ENCODE measurements at places on chromosomes 1 and 21.

GRCh38 chr1:106952776-106953175 lies 103.7 kb upstream of the PRMT6 start:
- DNase-seq: no peak

DNA sequence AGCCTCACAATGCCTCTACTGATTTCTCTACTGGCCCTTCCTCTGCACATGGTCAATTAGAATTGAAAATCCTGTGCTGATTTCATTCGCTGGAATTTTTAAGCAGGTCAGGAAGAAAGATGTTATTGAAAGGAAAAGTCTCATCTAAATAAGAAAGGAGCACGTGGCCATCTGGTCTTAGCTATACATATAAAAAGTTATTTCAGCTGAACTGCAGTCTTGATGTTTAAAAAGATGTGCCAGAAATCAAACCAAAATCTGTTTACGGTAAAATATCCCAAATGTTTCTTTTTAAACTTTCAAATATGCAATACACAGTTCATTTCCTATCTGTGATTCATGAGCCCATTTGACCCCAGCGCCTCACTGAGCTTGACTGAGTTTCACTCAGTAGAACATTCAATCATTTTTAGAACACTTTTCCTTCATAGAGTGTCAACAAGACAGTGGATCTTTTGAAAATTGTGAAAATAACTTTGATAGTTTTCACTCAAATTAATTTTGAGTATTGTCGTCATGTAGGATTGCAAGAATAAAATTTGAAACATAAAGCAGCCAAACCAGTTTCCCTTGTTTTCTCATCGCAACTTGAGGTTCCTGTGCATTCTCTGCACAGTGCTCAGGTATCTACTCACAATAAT lies 293.6 kb downstream of the PTPRC start:
- DNase-seq: no peak

DNA sequence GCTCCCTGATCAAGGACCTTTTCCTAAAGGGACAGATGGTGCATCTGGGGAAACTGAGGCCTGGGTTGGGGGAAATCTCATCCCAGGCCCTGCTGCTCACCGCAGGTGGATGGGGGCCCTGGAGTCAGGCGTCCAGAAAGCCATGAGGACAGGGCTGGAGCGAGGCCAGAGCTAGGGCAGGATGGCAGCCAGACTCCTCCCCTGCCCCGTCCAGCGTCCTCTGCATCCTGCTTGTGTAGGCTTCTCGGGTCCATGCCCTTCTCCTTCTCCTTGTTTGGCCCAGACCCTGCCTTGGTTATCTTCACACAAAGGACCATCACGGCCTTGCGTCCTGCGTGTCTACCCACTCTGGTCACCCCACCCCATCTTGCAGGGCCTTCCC lies 43.0 kb downstream of the TRIM11 start:
- no peak for DNase-seq

DNA sequence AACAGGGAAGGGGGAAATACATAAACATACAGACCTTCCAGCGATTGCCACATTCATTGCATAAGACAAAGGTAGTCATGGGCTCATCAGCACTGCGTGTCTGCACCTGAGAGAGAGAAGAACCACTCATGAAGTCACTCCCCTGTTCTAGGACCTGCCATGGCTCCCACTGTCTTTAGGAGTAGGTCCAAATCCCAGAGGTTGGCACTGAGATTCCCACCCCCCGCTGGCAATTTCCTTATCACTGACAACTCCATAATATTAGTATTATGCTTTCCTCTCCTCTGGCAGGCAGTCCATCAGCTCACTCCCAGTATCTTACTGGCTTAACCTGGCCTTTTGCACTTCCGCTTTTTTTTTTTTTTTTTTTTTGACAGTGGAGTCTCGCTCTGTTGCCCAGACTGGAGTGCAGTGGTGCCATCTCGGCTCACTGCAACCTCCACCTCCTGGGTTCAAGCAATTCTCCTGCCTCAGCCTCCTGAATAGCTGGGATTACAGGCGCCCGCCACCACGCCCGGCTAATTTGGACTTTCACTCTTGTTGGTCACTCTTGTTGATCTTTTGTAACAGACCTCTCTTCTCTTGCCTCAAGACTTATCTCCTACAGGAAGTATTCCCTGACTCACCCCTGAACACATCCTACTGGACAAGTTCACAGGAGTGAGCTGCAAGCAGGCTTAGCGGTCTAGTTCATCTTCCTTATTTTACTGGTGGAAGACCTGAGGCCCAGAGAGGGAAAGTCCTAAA lies 14.8 kb upstream of the ZNF436 start:
- no peak for DNase-seq

- no peak for DNase-seq
Observed at GRCh38 chr1:167790117-167790516, 68.3 kb downstream of the MPZL1 start.

- DNase-seq: no peak
Observed at GRCh38 chr1:210223226-210223904, 9.2 kb upstream of the SERTAD4 start.

DNA sequence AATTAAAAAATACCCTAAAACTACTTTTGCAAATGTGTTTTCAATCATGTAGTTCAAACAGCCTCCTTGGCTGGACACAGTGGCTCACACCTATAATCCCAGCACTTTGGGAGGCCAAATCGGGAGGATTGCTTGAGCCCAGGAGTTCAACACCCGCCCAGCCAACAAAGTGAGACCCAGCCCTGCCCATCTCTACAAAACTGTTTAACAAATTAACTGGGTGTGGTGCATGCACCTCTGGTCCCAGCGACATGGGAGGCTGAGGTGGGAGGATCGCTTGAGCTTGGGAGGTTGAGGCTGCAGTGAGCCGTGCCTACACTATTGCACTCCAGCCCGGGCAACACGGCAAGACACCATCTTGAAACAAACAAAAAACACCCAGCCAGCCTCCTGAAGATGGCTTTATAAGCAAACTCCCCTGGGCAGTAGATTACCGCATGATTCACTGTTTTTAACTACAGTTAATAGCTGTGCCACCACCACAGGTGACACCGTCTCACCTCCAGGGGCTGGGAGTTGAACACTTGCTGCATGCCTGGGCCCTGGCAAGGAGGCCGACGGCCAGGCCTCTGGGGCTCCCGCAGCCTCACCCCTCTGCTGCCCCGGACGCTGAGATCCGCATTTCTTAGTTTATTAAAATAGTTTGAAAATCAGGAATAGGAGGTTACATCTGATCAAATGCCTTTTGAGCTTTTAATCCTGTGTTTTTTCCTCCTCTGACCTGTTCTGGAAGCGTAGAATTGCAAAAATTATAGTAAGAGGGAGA lies 16.2 kb downstream of the PTTG1IP start:
- DNase-seq: no peak

DNA sequence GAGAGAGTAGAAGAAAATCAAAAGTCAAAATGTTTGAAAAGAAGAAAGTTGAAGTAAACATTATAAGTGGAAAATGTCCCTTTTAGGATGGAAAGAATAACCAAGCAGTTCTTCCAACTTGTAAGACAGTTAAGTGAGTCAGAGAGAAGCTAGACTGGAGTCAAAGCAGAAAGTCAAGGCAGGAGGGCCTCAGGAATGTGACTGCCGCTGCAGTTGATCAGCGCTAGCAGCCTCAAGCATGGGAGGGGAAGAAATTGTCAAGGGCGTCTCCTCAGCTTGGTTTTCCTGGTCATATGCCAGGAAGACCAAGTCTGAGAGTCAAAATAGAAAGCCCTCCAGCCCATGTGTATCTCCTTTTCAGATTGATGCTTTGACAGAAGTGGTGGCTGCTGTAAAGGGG lies 23.2 kb downstream of the HAO2 start:
- no peak for DNase-seq

DNA sequence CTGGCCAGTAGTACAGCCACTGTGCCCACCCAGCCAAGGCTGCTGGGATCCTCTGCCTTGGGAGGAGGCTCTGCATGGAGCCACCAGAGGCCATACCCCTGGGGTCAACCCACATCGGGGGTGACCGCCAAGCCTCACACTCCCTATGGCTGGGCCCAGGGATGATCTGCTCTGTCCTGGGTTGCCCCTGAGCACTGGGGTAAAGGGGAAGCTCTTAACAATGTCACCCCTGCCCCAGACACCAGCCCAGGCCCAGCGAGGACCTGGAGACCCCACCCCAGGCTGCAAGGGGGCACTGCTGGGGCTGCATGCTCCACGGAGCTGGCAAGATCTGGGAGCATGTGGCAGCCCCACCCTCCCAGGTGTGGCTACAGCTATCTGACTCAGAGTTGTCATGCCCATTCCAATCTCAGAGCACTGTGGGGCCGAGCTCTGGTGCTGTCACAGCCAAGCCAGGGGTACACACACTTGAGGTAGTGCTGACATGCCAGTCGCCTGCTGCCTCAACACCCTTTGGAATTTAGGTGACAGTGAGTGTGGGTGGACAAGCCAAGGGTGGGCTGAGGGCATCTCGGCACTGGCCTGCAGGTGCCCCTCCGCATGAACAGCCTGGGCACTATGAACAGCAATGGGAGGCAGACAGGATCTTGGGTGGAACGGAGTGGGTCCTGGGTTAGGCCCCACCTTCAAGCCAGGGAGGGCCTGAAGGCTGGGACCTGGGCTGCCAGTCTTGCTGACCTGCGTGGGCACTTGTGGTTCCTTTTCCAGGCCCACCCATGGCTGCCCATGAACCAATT lies 427.7 kb downstream of the LRRIQ3 start:
- DNase-seq: no peak

DNA sequence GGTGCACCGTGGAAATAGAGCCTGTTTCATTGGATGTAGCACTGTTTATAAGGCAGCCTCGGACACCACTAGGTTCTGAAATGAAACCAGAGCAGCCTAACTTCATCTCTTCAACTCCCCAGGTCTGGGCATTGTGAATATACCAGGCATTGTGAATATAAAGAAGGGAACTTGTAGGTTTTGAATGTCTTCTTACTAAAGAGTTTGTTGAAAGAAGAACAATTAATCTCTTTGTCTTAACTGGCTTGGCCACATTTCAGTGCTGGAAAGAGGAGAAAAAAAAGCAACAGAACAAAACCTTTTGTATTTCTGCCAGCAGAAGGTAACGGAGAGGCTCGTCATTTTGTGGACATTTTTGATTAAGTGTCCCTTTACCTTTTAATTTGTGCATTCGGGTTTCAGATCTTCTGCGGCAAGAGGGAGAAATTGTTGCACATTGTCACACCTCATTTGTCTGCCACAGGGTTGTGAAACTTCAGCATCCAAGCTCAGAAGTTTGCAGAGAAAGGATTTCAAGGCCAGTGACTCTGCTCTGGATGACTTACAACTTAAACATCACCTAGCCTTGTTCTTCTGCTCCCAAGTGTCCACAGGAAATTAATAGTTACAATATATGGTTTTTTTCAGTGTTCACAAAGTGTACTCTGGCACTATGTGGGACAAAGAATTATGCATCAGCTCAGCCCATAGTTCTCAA lies 158.3 kb downstream of the KAZN start:
- no peak for DNase-seq

DNA sequence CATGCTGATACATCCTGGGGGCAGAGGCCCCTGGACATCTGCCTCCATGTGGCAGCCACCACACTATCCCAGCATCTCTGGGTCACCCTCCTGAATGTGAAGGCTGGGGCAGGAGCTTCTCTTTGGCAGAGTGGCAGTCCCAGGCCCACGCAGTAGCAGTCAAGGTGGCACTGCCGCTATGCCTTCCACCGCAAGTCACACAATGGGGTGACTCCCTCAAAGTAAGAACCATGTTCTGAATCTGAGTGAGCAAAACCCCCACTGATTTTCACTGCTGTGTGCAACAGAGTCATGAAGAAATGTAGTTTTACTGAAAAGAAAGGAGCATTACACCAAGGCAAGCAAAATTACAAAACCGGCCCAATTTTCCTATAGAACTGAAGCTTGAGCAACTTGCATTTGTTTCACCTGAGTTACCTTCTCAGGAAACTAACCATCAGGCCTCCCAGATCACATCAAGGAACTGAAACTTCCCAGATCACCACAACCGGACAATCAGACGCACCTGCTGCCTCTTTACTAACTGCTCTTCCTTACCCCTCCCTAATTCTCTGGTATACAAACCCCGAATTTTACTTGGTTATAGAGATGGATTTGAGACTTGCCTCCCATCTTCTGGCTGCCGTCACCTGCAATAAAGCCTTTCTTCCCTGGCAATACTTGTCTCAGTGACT lies 102.6 kb downstream of the PCP4 start:
- no peak for DNase-seq

DNA sequence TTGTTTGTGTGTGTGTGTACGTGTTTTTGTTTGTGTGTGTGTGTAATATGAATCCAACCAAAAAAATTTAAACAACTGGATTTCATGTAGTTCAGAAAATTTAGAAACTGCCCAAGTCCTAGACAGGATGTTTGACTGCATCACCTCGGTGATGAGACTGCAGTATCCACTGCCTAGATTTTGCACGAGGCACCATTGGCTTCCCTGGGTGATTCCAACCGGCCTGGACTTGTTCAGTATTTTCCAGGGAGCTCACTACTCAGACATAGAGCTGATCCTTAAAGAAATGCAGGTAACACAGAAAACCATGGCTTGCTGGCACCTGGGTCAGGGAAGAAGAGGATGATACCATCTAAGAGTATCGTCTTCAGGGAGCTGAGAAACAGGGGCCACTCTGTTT lies 18.2 kb upstream of the KCNK2 start:
- DNase-seq: no peak

DNA sequence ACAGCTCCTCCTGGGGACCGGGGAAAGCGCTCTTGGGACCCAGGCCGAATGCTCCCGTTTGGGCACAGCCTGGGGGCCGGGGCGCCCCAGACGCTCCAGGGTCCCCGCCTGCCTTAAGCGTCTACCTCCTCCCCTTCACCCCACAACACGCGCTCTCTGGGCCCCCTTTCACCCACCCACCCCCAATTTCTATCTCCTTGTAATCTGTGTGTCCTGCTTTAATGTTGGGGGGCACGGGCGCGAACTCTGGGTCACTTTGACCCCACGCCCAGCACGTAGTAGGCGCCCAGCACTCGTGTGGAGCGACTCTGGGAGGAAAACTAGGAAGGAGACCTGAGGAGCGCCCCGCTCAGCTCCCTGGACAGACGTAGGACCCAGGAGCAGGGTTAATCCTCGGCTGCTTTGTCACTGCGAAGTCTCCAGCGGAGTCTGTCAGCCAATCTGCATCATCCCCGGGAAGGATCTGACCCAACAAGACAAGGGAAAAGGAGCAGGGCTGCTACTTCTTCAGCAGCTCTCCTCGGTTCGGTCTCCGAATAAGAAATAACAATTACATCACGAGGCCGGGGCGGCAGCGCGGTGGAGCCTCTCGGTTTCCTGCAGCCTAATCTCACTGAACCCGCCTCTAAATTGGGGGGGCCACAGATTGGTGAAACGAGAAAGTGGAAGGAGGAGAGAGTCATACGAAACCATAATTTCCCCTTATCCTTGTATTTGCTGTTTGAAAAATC lies 757 bp upstream of the NRIP1 start:
- DNase-seq: peak; percentile 52

GRCh38 chr1:104353580-104353979 lies 603.9 kb downstream of the AMY1C start:
- DNase-seq: no peak

- DNase-seq: no peak
Observed at GRCh38 chr1:31421371-31422040, 8.5 kb downstream of the SERINC2 start.

DNA sequence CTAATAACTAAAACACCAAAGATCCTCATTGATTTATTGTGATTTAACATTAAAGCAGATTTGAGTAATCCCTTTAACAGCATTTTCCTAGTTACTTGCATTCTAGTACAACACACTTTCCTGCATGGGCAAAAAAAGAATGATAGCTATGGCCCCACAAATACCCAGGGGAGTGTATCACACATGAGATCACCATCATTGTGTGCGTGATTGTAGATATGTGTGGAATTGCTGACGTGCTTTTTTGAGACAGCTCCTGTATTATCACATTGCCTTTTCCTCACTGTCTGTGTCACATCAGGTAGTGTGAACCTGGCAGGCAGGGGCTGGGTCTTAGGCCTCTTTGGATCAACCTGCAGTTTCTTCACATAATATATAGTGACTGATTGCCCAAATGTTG lies 48.5 kb upstream of the SAMD13 start:
- no peak for DNase-seq
